ENCODE measurements at places on chromosomes 12 and 14.

DNA sequence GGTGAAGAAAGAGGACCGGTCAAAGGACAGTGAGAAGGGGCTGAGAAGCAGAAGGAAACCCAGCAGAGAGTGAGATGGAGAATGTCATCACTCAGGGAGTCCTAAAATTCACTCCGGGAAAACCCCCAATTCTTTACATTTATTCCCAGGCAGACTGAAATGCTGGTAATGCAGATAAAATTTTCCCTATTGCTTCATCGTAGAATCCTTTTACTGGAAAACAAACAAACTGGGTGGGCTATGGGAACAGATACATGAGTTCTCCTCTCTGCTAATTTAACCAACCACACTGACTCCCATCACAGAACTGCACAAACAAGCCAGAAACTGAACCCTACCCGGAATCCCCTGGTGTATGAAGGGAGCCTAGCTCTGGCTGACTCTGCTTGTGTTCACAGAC, 20.9 kb downstream of the HEBP1 start:
- peak; percentile 84 for DNase-seq

GRCh38 chr12:68521321-68521839, 89.3 kb upstream of the RAP1B start:
- peak; percentile 90 for DNase-seq

- no peak for DNase-seq
Measured at GRCh38 chr12:46468813-46469212, 96.2 kb upstream of the SLC38A2 start.

- no peak for DNase-seq
Measured at GRCh38 chr14:63737582-63738006, 9.7 kb upstream of the SGPP1 start.

DNA sequence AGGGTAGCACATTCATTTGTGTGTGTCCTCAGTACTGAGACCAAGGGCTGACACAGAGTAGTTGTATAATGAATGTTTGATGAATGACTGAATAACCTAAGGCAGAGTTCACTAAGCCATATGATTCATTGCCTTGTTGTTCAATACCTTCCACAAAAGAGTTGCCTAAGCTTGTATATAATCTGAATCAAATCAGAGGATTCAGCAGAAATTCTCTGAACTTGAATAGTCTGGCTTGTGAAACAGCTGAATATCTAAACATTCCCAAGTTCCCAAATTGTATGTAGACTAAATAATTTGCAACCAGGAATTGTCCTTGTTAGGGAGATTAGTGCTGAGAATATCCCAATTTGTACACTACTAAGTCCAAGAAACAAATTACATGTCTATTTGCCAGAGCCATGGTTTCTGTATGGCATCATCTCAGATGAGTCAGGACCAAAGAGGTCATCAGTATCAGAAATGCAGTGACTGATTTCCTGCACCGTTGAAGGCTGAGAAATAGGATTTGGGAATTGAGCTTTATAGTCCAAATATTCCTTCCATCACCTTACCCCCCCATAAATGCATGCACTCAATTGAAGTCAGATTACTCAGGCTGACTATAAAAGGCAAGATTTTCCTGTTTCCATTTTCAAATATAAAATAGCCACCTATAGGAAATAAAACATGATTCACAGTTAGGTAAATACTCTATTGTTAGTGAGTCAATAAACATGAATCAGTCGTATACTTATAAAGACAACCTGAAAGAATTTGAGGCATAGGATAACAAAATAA, 168.7 kb downstream of the PHLDA1 start:
- peak; percentile 81 for DNase-seq

DNA sequence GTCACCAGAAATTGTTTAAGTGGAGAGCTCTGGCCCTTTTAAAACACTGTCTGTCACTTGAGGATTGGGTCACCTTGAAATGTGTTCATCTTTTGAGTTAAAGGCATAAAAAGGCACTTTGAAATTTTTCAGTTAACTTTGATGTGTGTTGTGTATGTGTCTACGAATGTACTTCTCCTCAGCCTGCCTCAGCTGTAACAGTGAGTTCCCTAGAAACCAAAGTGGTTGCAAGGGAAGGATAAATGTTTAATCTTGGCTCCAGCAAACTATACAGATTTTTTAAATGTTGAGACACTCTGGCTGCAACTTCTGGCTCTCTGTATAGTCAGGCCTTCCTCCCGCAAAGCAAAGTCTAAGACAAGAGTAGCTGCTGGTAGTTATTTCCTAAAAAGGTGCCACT, 8.3 kb downstream of the DERA start:
- no peak for DNase-seq

- DNase-seq: peak; percentile 63
Measured at GRCh38 chr14:58736606-58737005, 98.8 kb downstream of the DACT1 start.

DNA sequence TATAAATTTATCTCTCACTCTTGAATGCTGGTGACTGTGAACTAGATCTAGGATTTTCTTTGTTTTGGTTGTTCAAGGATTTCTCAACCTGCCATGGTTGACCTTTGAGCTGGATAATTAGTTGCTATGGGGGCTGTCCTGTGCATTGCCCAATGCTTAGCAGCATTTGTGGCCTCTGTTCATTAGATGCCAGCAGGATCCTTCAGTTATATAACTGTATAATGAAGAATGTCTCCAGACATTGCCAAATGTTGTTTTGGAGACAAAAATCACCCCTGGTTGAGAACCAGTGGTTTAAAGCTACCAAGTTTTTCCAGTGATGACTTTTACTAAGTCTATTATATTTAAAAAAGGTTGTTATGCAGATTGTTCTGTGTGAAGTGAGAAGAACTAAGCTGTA, 147.9 kb upstream of the STXBP6 start:
- DNase-seq: no peak

DNA sequence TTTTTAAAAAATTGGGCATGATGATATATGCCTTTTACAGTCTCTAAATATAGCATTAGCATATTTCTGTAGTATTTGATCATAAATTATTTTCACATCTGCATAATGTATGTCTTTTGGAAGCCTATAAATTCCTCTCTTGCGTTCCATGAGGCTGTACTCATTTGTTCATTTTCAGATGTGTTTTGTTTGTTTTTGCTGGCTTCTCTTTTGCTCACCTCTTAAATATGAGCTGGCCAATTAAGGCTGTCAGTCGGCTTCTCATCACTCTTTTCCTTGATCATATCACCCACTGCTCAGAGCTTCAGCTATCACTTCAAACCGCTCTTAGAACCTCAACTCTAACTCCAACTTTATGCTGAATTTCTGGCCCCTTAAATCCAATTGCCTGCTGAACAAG, 6.6 kb downstream of the TMEM263 start:
- DNase-seq: no peak

GRCh38 chr12:51395283-51396230, 4.4 kb upstream of the GALNT6 start:
- no peak for DNase-seq
